ENCODE measurements at places on chromosomes 11 and 22.
A peak's percentile ranks its signal among the peaks of the same experiment; 100 is the strongest.

DNA sequence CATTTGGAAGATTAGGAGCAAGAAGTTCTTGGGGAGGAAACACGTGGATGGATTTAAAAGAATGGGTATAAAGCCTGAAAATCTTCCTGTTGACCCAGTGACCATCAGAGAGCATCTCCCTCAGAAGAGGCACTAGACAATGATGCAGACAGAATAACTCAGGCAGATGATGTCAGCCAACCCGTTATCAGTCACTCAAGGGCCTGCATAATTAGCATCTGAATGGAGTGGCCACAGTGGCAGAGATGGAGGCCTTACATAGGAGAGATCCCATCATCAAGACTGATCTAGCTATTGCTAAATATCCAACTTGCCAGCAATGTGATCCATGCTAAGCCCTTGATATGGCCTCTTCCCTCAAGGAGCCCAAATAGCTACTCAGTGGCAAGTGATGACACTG, 70.7 kb upstream of the CD82 start:
- H3K4me1 ChIP-seq: no peaks in the 10 kb centered on the region
- H3K27ac ChIP-seq: no peak overlapping the region
- peaks cover 6% of the 10 kb centered on the region for H3K27me3 ChIP-seq
- DNase-seq: no peak
- H3K4me3 ChIP-seq: no peak overlapping the region

DNA sequence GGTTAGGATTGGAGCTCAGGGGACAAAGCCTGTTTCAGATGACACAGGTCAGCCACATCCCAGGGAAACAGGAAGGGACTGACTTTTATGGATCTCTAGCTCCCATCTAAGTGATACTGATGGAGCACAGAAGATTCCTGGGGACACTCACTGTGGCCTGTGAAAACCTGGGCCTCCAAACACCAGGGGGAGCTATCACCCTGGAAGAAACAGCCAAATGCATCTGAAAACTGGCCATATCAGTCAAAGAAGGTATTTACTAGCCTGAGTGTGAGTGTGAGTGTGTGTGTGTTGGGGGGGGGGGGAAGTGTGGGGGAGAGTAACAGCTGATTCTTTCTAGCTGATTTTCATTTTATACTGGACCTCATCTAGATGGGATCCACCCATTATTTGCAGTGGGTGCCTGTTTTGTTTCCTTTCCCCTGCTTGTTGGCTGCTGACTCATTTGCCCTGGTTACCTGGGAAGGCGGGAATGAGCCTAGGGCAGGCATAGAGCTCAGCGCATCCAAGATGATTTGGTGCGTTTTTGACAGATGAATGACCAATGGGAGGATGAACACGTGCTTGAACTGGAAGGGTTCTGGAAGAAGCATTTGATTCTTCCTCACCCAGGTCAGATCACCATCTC, 284.0 kb downstream of the KIRREL3 start:
- no peaks in the 10 kb centered on the region for H3K4me1 ChIP-seq
- no peak overlapping the region for H3K4me3 ChIP-seq
- DNase-seq: peak; percentile 27

DNA sequence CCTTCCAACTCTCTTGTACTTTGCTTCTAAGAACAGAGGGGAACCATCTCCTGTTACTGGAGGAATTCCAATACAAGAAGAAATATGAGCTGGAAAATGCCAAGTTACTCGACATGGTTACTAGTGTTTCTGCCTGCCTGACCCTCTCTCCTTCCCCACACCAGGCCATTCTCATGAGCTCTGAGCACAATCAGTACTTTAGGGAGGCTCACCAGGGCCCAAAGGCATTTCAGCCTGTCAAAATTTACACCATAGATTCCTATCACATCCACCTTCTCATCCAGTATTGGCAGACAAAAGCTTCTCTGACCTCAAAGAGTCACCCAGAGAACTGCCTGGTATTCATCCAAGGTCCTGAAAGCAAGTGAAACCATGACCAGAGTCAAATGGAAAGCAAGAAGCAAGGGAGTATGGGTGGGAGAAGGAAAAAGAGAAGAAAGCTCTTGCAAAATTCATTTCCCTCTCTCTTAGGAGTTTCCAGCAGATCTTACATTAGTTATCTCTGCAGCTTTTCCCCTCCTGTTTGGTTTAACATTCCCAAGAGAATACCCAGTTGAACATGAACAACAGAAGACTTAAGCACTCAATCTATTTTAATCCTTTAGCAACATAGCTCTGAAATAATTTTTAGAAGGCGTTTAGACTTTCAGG, 58.7 kb upstream of the NCAM1 start:
- peaks cover 6% of the 10 kb centered on the region for H3K27me3 ChIP-seq
- no peak overlapping the region for H3K4me3 ChIP-seq
- no peak overlapping the region for H3K27ac ChIP-seq
- no peaks in the 10 kb centered on the region for H3K36me3 ChIP-seq
- no peaks in the 10 kb centered on the region for H3K4me1 ChIP-seq

DNA sequence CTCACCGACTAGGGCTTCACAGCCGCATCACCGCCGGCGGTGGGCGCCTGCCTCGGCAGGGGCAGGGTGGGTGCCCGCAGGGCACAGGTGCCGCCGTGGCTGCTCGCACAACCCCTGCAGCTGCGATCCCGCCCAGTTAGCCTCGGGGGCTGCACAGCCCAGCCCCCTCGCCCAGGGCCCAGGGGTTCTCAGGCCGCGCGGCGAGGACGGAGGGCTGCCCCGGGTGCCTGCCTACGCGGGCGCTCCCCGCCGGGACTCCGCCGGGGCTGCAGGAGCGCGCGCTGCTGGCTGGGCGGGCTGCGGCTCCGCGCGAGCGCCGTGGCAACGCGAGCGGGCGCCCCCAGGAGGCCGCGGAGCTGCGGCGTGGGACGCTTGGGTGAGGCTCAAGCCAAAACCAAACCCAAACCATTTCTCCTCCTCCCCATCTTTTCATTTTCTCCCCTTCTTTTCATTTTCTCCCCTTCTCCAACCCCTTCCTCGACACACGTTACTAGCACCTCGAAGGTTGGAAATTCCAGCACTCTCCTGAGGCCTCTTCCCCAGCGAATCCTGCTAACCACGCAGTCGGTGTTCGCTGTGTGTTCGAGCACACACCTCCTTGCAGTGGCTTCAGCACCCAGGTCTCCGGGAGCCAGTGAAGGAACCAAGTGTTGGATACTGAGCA, at the start of gene MICAL3:
Gene MICAL3, minus strand, starts transcription at position 286 of the 664 bp plus-strand sequence. CDS start 117,749 bp downstream, outside the sequence.
- H3K27me3 ChIP-seq: peaks cover 51% of the 10 kb centered on the region
- no peaks in the 10 kb centered on the region for H3K36me3 ChIP-seq
- DNase-seq: peak; percentile 70
- H3K4me1 ChIP-seq: peaks cover 12% of the 10 kb centered on the region

- no peaks in the 10 kb centered on the region for H3K27me3 ChIP-seq
- no peaks in the 10 kb centered on the region for H3K36me3 ChIP-seq
- no peak for DNase-seq
- no peak overlapping the region for H3K27ac ChIP-seq
- no peak overlapping the region for H3K4me3 ChIP-seq
- H3K4me1 ChIP-seq: peaks cover 14% of the 10 kb centered on the region
These were observed 17.8 kb upstream of the PIM3 start for GRCh38 chr22:49942565-49943404.

GRCh38 chr22:17897426-17897825, 123.2 kb upstream of the BID start:
- H3K4me3 ChIP-seq: no peak overlapping the region
- peaks cover 8% of the 10 kb centered on the region for H3K36me3 ChIP-seq
- no peaks in the 10 kb centered on the region for H3K27me3 ChIP-seq
- no peaks in the 10 kb centered on the region for H3K4me1 ChIP-seq

GRCh38 chr11:112835591-112836255, 125.5 kb upstream of the NCAM1 start:
- H3K4me3 ChIP-seq: no peak overlapping the region
- no peaks in the 10 kb centered on the region for H3K4me1 ChIP-seq
- H3K27me3 ChIP-seq: peaks cover 5% of the 10 kb centered on the region
- no peak for DNase-seq

- no peaks in the 10 kb centered on the region for H3K4me1 ChIP-seq
- no peak for DNase-seq
- no peaks in the 10 kb centered on the region for H3K36me3 ChIP-seq
- H3K4me3 ChIP-seq: no peak overlapping the region
- no peak overlapping the region for H3K27ac ChIP-seq
These were observed 371.2 kb upstream of the B3GAT1 start for GRCh38 chr11:134783234-134783633.

GRCh38 chr22:19398652-19399051, 32.9 kb downstream of the HIRA start:
- H3K27ac ChIP-seq: no peak overlapping the region
- peaks cover 5% of the 10 kb centered on the region for H3K4me1 ChIP-seq
- no peaks in the 10 kb centered on the region for H3K27me3 ChIP-seq
- no peak overlapping the region for H3K4me3 ChIP-seq

- no peak for DNase-seq
- H3K27me3 ChIP-seq: no peaks in the 10 kb centered on the region
- no peak overlapping the region for H3K4me3 ChIP-seq
These were observed 16.2 kb downstream of the FGF3 start for GRCh38 chr11:69803022-69803421.

DNA sequence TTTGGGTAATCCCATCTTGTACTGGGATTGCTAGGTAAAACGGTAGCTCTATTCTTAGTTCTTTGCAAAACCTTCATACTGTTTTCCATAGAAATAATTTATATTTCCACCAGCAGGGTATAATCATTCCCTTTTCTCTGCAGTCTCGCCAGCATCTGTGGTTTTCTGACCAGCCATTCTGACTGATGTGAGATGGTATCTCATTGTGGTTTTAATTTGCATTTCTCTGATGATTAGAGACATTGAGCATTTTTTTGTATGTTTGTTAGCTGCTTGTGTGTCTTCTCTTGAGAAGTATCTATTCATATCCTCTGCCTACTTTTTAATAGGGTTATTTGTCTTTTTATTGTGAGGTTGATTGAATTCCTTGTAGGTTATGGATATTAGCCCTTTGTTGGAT, 220.9 kb downstream of the PGR start:
- no peak overlapping the region for H3K4me3 ChIP-seq
- H3K27ac ChIP-seq: no peak overlapping the region
- no peaks in the 10 kb centered on the region for H3K27me3 ChIP-seq
- no peaks in the 10 kb centered on the region for H3K4me1 ChIP-seq
- H3K36me3 ChIP-seq: no peaks in the 10 kb centered on the region
- DNase-seq: no peak
